MCF 10A (cell line): ENCODE measurements at places on chromosomes 2 and 18. TPM values are rescaled to one million over a fixed set of nuclear protein-coding genes. Genes with fewer than 3 reads are reported as not detected.

STPG4 gene
- 0.83 TPM in 1 of 2 replicates, not detected in the other for total RNA-seq

CYBRD1 gene
- 8.9 and 15.8 TPM in 2 replicates for total RNA-seq

ODC1 gene
- total RNA-seq, result 321 and 341 TPM in 2 replicates

DNA sequence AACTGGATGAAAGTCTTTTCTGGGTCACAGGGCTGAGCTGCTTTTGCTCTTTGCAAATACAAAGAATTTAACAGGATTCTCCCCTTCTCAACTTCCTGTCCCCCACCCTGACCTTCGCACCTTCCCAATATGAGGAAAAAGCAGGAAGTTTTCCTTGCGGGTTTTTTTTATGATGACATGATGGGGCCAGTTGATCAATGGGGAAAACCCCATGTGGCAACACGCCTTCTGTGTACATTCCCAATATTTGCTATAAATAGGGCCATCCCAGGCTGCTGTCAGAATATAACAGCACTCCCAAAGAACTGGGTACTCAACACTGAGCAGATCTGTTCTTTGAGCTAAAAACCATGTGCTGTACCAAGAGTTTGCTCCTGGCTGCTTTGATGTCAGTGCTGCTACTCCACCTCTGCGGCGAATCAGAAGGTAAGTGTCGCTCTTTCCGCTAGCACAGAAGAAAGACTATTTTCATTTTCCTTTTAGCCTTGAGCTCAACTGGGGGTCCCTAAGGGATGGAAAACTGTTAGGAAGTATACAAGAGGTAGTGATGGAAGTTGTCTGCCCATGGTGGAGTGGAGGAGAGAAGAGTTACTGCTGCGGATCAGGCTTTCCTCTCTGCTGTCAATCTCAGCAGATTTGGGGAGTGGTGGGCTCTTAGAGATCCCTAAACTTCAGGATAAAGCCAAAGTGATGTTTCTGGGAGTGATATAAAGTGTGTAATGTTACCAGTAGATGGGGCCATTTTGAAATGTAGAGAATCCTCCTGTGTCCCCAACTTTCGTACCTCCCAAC is at the start of gene CCL20:
Gene CCL20, plus strand, starts transcription at position 281 of the 792 bp plus-strand sequence. Its CDS starts 70 bp downstream, at position 351.
- peak; percentile 30 for DNase-seq
- H3K27me3 ChIP-seq, result no peaks in the 10 kb centered on the region
- peaks cover 23% of the 10 kb centered on the region for H3K4me1 ChIP-seq
- peak within 1 kb of the TSS; percentile 38 for H3K4me3 ChIP-seq
- H3K36me3 ChIP-seq, result peaks cover 33% of the 10 kb centered on the region
- H3K27ac ChIP-seq, result peak within 1 kb of the TSS; percentile 92

DNA sequence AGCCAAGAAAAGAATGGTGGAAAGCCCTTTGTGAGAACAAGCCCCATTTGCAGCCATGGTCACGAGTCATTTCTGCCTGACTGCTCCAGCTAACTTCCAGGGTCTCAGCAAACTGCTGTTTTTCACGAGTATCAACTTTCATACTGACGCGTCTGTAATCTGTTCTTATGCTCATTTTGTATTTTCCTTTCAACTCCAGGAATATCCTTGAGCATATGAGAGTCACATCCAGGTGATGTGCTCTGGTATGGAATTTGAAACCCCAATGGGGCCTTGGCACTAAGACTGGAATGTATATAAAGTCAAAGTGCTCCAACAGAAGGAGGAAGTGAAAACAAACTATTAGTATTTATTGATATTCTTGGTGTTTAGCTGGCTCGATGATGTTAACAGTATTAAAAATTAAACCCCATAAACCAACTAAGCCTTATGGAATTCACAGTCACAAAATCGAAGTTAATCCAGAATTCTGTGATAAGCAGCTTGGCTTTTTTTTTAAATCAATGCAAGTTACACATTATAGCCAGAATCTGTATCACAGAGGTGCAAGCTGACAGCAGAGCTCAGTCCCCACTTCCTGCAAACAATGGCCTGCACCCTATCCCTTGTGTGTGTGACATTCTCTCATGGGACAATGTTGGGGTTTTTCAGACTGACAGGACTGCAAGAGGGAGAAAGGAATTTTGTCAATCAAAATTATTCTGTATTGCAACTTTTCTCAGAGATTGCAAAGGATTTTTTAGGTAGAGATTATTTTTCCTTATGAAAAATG is 26.1 kb downstream of the SLC14A1 start:
- H3K4me3 ChIP-seq, result no peak overlapping the region
- no peak overlapping the region for H3K27ac ChIP-seq
- H3K4me1 ChIP-seq, result no peaks in the 10 kb centered on the region
- no peaks in the 10 kb centered on the region for H3K36me3 ChIP-seq
- no peak for DNase-seq

GRCh38 chr18:65091744-65092329 is 659.0 kb upstream of the CDH7 start:
- H3K27ac ChIP-seq, result no peak overlapping the region
- peaks cover 12% of the 10 kb centered on the region for H3K27me3 ChIP-seq
- no peak overlapping the region for H3K4me3 ChIP-seq
- H3K36me3 ChIP-seq, result no peaks in the 10 kb centered on the region
- no peaks in the 10 kb centered on the region for H3K4me1 ChIP-seq

GRCh38 chr2:119387381-119388129 is 20.8 kb downstream of the DBI start:
- H3K4me1 ChIP-seq, result peaks cover 18% of the 10 kb centered on the region
- H3K36me3 ChIP-seq, result no peaks in the 10 kb centered on the region
- peak overlapping the region; percentile 80 for H3K27ac ChIP-seq
- DNase-seq, result peak; percentile 86
- no peaks in the 10 kb centered on the region for H3K27me3 ChIP-seq

GRCh38 chr2:182368446-182368845 is 58.4 kb downstream of the PDE1A start:
- peaks cover 40% of the 10 kb centered on the region for H3K4me1 ChIP-seq
- no peaks in the 10 kb centered on the region for H3K27me3 ChIP-seq
- no peak overlapping the region for H3K4me3 ChIP-seq
- DNase-seq, result peak; percentile 66
- peak overlapping the region; percentile 69 for H3K27ac ChIP-seq

GRCh38 chr18:41973983-41974382 is 18.9 kb downstream of the PIK3C3 start:
- H3K4me3 ChIP-seq, result no peak overlapping the region
- H3K27me3 ChIP-seq, result no peaks in the 10 kb centered on the region
- H3K36me3 ChIP-seq, result peaks cover 27% of the 10 kb centered on the region
- DNase-seq, result no peak
- H3K27ac ChIP-seq, result no peak overlapping the region
